ENCODE measurements at places on chromosomes 3 and 15.

DNA sequence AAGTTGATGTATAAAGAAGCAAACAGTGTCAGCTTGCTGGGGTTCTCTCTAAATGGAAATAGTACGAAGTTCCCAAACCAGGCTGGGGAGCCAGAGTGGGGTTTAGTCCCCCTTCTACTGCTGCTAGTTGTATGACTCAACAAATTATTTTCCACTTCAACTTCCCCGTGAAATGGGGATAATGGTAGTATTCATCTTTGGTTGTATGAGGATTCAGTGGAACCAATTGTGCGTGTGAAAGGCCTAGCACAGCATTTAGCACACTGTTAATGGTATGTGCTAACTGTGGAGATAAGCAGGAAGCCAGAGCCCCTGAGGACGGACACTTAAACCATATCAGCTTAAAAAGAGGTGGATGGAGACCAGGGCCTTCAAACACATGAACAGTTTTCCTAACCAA is 4.2 kb downstream of the SORD start:
- DNase-seq = no peak

- no peak for DNase-seq
Measured at GRCh38 chr15:60442763-60443162, 36.2 kb downstream of the ICE2 start.

DNA sequence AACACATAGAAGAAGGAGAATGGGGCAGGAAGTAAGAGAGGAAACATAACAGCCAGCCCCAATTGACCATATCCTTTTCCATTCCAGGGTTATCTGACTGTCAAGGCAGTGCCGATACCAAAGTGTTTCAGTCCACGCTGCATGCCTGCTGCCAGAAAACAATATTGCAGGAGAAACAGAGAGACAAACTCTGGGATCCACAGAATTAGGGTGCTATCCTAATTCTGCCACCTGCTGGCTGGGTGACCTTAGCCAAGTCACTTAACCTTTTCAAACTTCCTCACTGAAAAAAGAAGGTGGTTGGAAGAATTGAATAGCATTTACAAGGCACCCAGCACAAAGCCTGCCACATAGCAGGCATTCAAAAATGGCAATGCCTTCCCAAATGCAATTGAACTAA is 32.0 kb downstream of the GLB1 start:
- no peak for DNase-seq

DNA sequence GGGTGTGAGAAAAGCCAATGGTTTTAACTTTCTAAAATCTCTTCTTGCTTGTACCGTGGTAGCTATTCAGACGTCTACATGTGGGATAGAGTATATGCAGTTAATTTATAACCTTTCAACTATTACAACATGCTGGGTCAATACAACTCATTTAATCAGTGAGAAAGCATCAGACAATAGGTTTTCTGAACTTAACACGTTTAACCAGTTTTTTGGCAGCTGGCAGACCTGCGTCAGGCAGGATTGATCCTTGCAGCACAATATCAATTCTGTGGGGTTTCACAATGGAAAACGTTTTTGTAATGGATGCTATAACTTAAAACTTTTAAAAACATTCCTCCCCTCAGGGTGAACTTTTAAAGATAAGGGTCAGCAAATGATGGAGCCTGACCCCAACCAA is 6.5 kb downstream of the GNB5 start:
- no peak for DNase-seq
